ENCODE measurements at places on chromosomes 11 and 22.

DNA sequence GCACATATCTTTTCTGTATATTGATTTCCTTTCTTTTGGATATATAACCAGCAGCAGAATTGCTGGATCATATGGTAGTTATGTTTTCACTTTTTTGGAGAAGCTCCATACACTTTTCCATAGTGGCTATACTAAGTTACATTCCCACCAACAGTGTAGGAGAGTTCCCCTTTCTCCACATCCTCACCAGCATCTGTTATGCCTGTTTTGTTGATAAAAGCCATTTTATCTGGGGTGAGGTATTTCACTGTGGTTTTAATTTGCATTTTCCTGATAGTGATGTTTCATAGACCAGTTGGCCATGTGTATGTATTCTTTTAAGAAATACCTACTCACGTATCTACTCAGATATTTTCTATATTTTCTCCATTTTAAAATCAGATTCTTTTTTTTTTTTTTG lies 419.3 kb upstream of the FAT3 start:
- DNase-seq: no peak

GRCh38 chr11:84310268-84310667 lies 1024.1 kb upstream of the CCDC90B start:
- DNase-seq: no peak

DNA sequence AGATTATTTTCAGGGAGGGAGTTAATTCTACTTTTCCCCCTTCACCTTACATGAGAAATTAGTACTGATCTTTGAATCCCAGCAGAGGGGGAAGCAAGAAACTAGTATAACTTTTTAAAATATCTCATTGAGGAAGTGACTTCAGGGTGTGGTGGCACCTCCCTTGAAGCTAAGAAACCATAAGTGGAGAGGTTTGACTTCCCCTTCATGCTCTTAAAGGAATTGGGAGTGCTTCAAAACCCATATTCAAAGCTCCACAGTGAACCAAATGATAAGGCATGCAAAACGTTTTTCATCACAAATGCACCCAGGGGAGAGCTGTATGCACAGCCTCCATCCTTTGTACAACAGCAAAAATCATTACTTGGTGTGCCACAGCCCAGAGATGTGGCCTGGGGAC lies 540 bp downstream of the MS4A14 start:
- no peak for DNase-seq

- no peak for DNase-seq
Measured at GRCh38 chr11:103484545-103484944, 375.3 kb downstream of the DYNC2H1 start.

DNA sequence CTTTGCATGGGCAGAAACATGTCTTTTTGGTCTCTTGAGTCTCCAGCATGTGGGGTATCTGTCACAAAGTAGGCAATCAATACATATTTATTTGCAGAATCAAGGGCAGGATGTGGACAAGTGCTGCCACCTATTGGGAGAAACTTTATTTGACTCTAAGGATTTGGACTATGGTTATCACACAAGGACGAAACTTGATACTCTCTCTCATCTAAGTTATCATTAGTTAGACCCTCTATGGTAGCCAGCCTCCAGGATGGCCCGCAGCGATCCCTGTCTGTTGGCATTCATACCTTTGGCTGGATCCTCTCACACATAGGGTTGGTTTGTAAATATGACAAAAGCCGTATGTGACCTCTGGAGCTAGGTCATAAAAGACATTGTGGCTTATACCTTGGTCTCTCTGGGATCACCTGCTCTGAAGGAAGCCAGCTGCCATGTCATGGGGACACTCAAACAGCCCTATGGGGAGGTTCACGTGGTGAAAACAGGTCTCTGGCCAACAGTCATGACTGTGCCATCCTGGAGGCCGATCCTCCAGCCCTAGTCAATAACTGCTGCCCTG lies 1.1 kb upstream of the FBXO7 start:
- DNase-seq: no peak

- no peak for DNase-seq
Measured at GRCh38 chr11:15107730-15108515, 6.8 kb upstream of the INSC start.

All from stimulated activated CD4-positive, alpha-beta T cell treated with anti-CD3 and anti-CD28 coated beads, TNF-alpha, amount 100 ng/mL, for 48 hours (primary cell).